Renal pelvis (tissue), 12 donors: ENCODE measurements at places on chromosomes 11 and 22.

- no peak for DNase-seq
These were observed 8.7 kb upstream of the LAYN start for GRCh38 chr11:111531687-111532364.

- no peak for DNase-seq
These were observed 28.3 kb upstream of the APOA1 start for GRCh38 chr11:116865696-116866095.

GRCh38 chr11:32088117-32088941, 2.5 kb upstream of the RCN1 start:
- DNase-seq = no peak

DNA sequence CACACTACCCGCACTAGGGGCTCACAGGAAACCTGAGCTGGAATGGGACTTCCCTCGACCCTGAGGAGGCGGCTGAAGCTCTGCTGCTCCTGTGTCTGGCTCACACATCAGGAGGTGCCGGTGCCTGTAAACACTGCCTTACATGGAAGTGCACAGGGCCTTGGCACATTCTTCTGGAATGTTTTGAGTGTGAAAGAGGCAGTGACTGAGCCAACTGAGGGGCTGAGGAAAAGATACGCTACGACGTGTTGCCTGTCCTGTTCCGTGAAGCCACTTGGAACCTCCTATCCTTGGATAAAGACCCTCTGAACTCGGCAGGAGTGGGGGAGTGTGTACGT, 10.5 kb downstream of the TXN2 start:
- no peak for DNase-seq

- DNase-seq = no peak
These were observed 52.9 kb downstream of the UVRAG start for GRCh38 chr11:75867778-75868374.

DNA sequence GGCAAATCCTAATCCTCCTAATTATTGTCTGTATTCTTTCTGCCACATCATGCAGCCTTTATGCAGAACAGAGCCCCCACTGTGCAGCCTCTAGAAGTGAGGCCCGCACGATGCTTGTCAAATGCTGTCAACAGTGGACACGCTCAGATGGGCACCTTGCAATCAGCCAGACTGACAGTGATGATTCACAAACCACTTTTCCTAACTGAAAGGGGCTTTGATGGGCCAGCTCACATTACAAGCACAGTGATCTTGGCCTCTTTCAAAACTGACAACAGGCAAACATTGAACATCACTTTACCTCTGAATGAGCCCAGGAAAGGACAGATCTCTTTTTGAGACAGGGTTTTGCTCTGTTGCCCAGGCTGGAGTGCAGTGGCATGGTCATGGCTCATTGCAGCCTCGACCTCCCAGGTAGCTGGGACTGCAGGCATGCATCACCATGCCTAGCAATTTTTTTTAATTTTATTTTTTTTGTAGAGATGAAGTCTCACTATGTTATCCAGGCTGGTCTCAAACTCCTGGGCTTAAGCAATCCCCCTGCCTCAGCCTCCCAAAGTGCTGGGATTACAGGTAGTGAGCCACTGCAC, 18.0 kb upstream of the E2F8 start:
- no peak for DNase-seq

DNA sequence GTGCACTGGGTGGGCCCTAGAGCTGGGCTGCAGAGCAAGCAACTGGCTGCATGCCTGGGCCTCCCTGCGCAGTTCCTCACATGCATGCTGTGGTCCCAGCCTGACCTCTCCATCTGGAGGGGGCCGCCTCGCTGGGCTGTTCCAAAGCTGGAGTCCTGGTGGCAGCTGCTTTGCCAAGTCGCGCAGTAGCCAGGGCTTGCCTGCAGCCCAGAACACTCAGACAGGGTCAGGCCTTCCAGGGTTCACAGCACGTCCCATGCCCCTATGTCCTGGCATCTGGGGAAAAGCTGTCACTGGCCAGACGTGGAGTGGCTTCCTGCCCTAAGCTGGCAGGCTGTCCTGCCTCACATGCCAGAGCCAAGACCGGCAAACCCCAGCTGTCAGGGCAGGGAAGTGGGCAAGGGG, 16.5 kb upstream of the CDC42EP2 start:
- peak; percentile 74 for DNase-seq

GRCh38 chr11:47338396-47339241, 13.9 kb downstream of the MYBPC3 start:
- no peak for DNase-seq

- peak; percentile 16 for DNase-seq
These were observed 7.6 kb downstream of the OR56A1 start for GRCh38 chr11:6022956-6023355.

DNA sequence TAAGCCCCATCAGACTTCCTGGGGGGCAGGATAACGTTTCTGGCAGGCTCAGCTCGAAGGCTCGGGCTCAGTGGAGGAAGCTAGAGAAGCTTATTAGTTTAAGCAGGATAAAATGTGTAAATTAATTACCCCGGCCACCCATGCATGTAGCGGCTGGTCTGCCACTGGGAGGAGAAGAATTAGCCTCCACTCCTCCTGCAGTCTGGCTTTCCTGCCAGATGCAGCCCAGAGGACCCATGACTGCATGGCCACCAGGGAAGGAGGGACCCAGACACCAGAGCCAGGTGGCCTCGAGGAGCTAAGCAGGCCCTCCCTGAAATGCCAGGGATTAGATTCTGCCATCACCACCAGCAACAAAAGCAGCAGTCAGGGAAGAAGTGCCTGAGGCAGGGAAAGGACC, 32.3 kb downstream of the TRIM29 start:
- DNase-seq = no peak

DNA sequence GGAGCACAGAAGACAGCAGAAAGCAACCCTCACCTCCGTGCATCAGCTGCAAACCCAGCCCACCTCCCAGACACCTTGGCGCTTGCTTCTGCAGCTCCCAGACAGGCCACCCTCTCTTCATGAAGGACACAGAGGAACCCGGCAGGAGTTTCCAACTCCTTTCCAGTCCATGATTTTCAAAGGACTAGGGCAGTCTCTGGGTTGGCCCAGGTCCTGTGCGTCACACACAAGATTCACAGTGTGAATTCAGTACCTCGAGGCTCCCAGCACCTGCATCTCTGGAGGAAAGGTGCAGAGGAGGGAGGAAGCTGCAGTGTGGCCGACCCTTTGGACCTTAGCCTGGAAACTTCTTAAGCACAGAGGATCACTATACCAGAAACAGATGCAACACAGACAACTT, 61.0 kb upstream of the BID start:
- no peak for DNase-seq

DNA sequence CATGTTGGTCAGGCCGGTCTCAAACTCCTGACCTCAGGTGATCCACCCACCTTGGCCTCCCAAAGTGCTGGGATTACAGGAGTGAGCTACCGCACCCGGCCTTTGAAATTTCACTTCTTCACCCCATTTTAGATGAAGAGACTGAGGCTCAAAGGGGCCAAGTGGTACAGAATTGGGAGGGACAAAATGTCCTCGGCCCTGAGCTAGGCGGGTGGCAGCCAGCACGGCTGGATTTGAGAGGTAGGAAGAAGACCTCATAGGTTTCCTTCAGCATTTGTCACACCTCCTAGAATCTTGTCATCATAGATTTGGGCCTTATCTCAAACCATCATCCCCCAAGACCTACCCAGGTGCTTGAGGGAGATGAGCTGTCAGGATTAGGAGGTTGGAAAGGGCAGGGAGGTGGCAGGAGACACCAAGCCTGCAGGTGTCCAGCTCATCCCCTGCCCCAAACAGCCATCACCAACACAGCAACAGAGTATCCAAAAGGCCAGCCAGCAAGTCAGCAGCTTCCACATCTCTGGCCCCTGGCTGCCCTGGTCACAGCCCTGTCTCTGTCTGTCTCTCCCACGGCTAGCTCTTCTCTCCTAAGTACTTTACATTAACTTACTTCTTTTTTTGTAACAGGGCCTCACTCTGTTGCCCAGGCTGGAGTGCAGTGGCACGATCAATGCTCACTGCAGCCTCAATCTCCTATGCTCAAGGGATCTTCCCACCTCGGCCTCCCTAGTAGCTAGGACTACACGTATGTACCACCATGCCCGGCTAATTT, 11.2 kb upstream of the TMPRSS6 start:
- no peak for DNase-seq

GRCh38 chr11:110907629-110908028, 195.4 kb upstream of the ARHGAP20 start:
- DNase-seq = no peak

- DNase-seq = no peak
These were observed 8.3 kb upstream of the DLAT start for GRCh38 chr11:112016765-112017376.

- no peak for DNase-seq
These were observed 14.6 kb downstream of the C11orf97 start for GRCh38 chr11:94526645-94527438.

- DNase-seq = peak; percentile 80
These were observed 47.9 kb upstream of the CCDC188 start for GRCh38 chr22:20198557-20199319.

GRCh38 chr22:42549331-42550060, 4.3 kb upstream of the SERHL2 start:
- peak; percentile 53 for DNase-seq

DNA sequence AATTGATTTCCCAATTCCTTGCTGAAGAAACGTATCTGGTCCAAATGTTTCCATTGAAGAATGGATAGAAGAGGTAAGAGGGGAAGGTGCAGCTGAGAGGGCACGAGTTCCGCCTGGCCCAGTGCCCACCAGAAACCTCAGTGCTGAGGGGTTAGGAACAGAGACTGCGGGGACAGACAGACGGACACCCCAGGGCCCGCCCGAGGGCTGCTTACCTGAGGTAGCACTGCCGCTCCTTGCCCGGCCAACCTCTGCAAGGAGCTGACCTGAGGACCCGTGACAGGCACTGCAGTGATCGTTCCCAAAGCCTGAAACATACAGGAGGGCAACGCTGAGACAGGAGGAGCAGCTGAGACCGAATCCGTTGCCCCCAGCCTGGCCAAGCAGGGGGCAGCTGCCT, 89.6 kb downstream of the PHF21B start:
- DNase-seq = no peak

- no peak for DNase-seq
These were observed 69.5 kb downstream of the SLC1A2 start for GRCh38 chr11:35349897-35350296.

DNA sequence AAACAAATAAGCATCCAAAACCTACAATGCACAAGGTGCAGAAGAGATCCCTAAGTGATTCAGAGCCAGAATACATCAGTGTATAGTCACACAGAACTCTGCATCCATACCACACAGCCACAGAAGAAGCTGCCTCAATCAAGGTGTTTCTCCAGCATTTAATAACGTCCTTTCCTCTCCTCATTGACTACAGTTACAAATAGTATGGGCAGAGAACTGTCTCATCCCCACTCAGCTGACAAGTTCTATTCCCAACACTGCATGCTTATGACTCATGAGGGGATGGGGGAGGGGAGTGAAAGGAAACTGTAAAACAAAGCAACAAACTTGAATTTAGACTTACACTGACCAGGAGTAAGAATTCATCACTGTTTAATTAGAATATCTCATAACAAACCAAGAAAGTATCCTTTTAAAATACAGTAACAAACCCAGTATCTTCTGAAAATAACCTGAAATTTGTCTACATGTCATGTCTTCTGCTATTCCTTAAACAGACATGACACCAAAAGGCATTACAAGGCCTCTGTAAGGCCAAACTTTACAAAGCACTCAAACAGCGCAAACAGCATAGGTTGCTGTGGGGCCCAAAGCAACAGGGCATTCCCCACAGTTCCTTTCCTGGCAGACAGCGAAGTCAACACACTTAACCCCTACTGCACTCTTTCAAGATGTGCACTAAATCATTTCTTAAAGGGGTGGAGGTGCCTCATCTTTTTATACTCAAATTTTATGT, 29.3 kb downstream of the CELF1 start:
- no peak for DNase-seq

DNA sequence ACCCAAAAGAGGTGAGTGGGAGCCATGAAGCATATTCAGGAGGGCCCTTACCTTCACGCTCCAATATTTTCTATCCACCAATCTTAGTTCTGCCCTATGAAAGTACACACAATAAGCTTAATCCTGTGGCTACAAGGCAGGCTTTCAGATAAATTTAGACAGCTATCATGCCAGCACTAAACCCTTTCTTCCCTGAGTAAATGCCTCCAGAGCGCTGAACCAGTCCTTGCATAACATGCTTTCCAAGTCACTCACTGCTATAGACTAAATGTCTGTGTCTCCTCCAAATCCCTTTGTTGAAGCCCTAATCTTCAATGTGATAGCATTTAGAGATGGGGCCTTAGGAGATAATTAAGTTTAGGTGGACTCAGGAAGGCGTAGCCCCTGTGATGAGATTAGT, 50.3 kb upstream of the FIBIN start:
- no peak for DNase-seq

DNA sequence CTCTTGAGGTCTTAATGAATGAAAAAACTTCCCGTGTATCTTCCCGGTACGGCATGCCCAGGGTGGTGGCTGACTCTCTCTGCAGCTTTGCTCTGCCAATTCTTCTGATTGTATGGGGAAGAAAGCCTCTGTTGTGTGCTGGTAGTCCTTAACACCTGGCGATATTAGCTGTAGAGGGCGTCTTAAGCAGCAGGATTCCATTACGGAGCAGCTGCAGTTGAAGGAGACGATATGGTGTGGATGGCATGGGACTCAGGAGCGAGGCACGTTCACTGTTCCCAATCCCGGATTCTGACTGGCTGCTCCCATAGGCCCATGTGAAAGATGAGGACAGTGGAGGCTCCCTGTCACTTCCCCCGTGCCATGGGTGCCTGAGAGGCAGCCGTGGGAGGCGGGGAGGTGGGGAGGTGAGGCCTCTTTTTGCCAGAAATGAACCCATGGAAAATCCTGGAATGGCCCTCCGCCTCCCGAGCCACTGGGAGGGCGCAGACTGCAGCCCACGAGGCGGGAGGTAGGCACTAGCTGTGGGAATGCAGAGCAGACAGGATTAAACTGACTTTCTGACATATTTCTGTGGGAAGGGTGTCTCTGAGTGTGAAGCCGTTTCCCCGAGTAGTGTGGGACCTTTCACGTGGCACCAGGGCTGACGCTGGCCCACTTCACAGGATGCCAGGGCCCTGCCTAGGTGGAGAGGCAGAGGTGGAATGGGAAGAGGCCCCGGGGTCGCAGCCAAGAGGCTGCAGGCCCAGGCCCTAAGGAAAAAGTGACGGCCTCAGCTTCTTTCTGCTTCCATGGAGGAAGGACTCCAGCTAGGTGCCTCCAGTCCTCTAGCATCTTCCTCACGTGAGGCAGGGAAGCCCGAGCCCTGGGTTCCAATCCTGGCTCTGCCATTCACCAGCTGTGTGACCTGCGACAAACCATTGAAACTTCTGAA, 121.4 kb upstream of the CD82 start:
- no peak for DNase-seq
